ENCODE measurements at places on chromosomes 12 and 14.

DNA sequence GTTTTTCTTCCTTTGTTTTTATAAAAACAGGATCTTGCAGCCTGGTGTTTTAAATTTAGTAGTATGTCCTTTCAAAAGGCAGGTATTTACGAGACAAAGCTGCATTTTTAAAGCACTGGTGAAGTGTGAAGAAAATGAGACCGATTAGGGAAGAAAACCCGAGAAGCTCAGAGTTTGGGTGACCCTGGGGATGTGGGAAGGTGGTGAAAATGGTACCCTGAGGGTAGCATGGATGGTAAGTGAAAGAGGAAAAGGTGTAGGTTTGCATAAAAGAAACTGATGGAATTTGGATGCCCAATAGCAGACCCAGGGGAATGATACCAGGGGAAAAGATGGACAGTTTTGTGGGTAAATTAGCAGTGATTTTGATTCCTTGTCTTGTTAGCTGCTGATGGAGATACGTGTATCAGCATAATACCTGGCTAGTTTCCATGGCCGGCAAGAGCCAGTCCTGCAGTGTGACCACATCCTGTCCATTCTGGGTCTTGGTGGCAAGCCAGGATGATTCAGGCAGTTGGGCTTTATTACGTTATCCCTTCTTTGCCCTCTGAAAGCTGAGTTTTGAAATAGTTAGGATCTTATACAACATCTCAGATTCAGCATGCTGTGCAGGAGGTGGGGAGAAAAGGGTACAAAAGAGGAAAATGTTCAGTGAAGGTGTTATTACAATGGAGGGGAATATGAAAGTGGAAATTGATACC is 8.9 kb downstream of the BICD1 start:
- DNase-seq = no peak

- no peak for DNase-seq
Observed at GRCh38 chr12:93333054-93333453, 44.7 kb upstream of the NUDT4 start.

- DNase-seq = no peak
Observed at GRCh38 chr14:74906925-74907521, 16.0 kb downstream of the RPS6KL1 start.

- no peak for DNase-seq
Observed at GRCh38 chr12:41409628-41410027, 221.5 kb downstream of the PDZRN4 start.

GRCh38 chr14:101961011-101961721 is 3.2 kb upstream of the DYNC1H1 start:
- DNase-seq = peak; percentile 10

GRCh38 chr12:18400186-18400585 is 138.9 kb downstream of the PIK3C2G start:
- no peak for DNase-seq

DNA sequence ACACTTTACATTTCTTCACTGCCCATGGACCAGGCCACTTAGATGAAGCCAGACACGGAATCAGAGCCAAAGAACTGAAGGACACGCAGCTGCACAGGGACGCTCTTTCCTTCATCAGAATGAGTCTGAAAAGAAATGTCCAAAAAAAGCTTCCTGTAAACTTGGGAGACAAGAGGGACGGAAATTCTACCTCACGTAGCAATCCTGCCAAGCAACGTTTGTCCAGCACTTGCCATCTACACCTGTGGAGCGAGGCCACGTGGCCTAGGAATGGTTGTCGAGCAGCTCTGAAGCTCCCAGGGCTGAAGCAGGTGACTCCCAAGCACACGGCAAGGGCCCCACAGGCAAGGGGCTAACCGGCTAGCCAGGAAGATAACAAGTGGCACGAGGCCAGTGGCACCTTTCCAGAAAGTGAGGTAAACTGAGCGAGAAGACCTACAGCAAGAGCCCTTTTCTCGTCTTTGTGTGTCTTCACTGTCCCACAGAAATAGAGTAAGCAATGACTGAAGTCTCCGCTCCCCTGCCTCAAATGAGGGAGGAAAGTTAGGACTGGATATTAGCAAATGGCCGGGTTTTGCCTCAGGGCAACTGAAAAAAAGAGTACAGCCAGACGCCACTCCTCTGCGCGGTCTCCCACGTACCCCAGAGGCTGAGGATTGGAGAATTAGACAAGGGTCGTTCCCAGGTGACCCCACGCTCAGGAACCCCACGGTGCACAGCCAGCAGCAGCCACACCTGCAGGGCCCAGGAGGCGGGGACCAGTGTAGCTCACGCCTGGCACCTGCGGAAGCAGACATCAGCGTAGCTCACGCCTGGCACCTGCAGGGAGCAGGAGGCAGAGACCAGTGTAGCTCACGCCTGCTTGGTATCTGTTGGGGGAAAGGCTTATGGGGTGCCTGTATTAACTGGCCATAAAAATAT is 7.7 kb downstream of the ZNF605 start:
- no peak for DNase-seq

GRCh38 chr12:19933924-19934323 is 434.4 kb upstream of the PDE3A start:
- no peak for DNase-seq

DNA sequence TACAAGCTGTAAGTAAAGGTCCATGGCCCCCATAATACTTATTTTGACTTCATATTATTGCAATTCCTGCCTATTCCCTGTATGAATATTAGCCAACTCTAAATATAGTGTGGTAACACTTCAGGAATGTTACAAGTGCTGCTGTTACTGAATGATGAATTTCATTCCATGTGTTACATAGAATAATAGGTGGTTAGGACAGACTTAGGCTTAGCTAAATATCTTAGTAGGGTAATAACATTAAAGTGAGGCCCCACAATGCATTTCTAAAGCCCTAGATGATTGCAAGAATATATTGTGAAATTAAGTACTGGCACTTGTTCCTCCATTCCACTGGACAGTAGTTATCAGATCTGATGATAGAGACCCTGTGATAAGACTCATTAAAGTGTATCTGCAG is 182.7 kb downstream of the PCNX1 start:
- DNase-seq = no peak

GRCh38 chr14:91158091-91158790 is 44.4 kb downstream of the DGLUCY start:
- no peak for DNase-seq

- no peak for DNase-seq
Observed at GRCh38 chr14:96214793-96215192, 10.2 kb downstream of the BDKRB2 start.

GRCh38 chr14:20667957-20668356 is 16.4 kb upstream of the RNASE4 start:
- DNase-seq = no peak

- DNase-seq = no peak
Observed at GRCh38 chr12:88419794-88420193, 160.5 kb downstream of the KITLG start.

GRCh38 chr12:122659579-122659978 is 43.6 kb downstream of the HCAR2 start:
- no peak for DNase-seq

GRCh38 chr12:12821975-12822374 is 8.8 kb downstream of the DDX47 start:
- DNase-seq = no peak

DNA sequence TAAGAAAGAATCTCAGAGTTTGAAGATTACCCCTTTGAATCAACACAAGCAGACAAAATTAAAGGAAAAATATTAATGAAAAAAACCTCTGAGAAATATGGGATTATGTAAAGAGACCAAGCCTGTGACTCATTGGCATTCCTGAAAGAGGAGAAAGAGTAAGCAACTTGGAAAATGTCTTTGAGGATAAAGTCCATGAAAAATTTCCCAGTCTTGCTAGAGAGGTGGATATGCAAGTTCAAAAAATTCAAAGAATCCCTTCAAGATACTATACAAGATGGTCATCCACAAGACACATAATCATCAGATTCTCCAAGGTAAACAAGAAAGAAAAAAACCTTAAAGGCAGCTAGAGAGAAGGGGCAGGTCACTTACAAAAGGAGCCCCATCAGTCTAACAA is 13.3 kb downstream of the SLCO1B1 start:
- DNase-seq = no peak

DNA sequence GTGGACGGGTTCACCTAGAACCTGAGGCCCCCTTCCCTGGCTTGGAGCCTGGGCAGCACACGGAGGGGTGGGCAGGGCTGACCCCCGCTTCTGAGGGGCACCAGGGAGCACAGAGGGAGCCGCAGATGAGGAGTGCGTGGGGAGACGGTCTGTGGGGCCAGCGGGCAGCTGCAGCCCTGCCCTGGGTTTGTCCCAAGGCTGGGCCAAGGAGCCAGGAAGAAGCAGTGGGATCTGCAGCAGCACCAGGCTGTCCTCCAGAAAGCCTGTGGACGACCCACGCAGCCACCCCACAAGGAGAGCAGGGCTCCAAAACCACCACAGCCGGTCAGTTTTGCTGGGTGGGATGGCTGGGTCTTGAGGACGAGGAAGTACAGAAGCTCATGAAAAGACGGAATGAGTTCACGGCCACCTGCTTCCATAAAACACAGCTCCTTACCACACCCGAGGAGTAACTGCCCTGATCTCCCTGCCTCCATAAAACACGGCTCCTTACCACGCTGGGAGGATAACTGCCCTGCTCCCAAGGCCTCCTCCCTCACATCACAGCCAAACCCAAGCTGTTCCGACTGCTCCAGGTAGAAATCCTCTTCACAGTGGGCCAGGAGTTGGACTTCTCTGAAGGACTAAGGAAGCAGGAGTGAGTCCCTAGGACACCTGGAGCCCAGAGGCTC is 9.9 kb upstream of the GOLGA3 start:
- no peak for DNase-seq

- no peak for DNase-seq
Observed at GRCh38 chr14:80872645-80873044, 68.9 kb downstream of the CEP128 start.

DNA sequence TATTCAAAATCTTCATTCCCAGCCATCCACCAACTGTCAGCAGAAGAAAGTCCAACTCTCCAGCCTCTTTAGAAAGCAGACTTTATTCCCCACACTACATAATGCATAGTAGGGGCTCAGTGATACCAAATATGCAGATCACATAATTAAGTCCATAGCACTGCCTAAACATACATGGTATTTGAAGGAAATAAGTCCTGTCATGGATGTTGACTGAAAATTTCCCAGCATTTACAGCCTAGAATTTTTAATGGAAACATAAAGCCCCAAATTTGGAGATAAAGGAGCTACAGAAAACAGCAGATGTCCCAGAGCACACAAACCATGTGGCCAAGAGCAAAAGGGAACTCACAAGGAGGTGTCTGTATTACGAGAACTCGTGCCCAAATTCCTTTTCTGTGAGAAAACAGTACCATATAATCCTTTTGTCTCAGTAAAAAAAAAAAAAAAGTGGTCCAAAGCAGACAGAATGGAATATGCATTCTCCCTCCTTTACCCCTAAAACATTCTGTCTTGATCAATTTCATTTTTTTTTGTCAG is 920.5 kb downstream of the NRXN3 start:
- no peak for DNase-seq

- DNase-seq = no peak
Observed at GRCh38 chr14:82182646-82183045, 649.0 kb upstream of the SEL1L start.

- no peak for DNase-seq
Observed at GRCh38 chr12:78185109-78185508, 354.4 kb downstream of the NAV3 start.

DNA sequence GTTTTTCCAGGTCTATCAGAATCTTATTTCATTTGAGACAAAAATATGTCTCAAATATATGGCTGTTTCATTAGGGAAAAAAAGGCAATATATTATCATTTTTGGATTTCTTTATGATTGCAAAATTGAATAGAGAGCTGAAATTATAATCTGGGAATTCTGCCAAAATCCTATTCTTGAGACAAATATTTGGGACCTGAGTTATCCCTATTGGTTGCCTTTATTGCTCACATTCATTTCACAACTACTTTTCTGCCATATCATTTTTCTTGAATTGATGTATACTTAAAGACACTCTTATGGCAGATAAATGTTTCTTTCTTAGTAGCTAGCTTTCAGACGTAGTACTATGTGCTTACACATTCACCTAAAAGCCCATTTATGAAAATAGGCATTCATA is 241.6 kb upstream of the NOVA1 start:
- DNase-seq = no peak

GRCh38 chr14:76298896-76299295 is 77.0 kb upstream of the ESRRB start:
- DNase-seq = no peak

DNA sequence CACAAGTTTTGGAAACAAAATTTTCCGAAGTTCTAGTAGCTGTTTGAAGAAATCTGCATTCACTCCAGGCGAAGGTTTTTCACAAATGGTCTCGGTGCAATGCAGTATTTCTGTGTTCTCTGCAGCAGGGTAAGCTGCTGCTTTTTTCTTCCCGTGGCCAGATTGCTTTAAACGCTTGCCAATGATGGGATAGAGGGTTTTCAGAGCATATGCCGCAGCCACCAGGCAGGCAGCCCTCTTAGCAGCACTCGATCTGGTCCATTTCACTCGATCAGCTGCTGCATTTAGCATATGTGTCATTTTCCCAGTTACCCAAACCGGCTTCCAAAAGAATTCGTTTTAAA is 315 bp downstream of the ABCD2 start:
- DNase-seq = no peak

DNA sequence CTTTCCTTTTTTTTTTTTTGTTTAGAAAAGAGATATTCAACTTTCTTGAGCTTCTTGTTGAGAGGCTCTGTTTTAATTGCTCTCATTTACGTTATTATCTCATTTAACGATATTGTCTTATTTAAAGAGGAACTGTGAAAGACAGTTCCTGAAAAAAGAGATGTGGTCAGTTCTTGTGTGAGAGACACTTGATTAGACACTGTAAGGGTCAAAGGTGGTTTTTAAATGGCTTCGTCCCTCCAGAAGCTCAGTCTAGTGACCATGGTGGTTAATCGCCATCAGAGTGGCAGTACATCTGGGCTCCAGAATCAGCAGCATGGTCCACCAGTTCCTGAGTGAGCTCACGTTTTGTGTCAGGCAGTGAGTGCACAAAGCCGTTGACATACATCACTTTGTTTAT is 57.9 kb upstream of the KCNA5 start:
- no peak for DNase-seq

DNA sequence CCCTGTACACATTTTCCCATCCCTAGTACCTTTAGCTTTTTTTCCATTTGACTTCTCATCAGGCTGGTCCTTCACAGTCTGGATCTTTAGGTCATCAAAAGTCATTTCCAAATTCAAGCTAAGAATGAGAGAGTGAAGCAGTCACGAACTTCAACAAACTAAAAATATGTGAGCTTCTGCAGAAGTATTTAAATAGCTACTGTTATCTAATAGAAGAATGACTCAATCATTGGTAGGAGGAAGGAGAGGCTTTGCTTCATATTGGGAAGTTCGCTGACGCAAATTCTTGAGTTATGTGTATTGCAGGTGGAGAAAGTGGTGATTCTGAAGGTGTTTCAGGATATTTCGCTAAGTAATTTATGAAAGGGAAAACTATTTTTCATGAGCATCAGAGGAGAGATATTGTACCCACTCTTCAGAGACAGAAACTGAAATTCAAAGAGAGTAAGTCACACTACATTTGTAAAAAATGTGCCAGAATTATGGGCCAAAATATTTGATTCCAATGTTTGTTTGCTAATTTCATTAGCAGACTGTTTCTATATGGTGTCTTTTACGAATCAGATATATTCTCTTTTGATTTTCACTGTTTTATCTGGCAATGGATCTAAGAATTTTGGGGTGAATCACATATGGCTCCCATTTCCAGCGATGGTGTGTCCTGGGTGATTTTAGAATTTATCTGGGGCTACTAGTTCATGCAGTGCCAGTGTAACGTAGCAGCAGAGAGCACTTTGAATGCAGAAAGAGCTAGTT is at the start of gene OLR1:
OLR1 (minus strand) TSS at position 160 of the 756 bp plus-strand sequence; CDS start at position 105, 55 bp downstream.
- no peak for DNase-seq
